ENCODE measurements at places on chromosomes 12 and 14.

DNA sequence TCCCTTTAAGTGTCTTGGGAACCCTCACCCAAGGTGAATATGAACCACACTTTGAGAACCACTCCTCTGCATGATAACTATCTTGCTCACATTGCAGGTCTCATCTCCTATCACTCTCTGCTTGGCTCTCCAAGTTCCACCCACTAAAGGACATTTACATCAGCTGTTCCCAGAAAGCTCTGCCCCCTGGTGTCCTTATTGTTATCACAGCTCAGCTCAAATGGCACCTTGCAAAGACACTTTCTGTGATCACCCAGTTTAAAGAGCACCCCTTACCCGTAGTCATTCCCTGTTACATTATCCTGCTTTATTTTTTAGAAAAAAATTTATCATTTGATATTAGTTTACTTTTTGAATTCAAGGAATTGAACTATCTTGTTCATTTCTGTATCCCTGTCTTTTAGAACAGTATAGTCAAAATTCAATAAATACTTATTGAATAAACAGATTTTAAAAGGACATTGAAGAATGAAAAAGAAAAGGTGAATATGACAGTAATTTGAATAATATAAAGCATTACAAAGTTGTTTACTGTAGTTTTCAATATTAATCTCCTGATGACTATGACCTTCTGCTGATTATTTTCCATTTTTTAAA lies 20.5 kb upstream of the GUCY2C start:
- peak; percentile 52 for DNase-seq

DNA sequence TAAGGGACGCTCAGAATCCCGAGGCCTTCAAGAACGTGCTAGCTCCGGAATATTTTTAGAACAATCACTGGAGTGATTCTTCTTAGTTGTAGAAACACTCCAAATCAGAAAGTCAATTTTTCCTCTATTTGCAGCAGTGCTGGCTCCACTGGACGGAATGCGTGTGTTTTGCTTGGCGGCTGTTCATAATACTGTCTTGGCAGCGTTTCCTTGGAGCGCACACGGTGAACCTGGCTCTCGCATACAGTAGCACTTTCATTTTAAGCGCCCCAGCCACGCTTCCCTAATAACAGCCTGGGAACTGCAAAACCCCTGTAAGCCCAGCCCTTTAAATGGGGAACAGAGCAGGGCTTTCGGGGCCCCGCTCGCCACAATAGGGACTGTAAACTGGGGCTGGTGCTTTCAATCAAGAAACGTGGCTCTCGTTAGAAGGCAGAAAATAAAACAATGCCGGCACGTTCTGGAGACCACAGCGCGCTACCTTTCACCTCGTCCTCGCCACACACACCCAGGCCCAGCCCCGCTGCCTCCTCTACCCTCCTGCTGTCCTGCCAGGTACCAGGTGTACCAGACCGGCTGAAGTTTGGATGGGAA lies 79.9 kb downstream of the BCL11B start:
- DNase-seq = no peak

DNA sequence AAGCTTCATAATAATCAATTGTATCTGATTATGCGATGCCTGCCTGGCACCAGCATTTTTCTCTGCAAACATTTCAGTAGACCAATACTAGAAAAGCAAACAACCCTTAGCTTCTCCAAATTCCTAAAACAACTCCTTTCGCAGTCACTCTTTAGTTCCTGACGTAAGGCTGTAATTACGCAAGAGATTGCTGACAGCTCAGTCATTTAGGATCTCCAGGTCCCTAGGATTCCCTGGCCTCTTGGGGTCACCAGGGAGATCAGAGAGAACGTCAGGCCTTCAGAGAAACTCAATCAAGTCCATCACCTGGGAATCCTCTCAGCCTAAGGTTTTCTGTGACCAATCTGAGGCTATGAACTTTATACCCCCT lies 390.6 kb downstream of the PAWR start:
- peak; percentile 72 for DNase-seq

DNA sequence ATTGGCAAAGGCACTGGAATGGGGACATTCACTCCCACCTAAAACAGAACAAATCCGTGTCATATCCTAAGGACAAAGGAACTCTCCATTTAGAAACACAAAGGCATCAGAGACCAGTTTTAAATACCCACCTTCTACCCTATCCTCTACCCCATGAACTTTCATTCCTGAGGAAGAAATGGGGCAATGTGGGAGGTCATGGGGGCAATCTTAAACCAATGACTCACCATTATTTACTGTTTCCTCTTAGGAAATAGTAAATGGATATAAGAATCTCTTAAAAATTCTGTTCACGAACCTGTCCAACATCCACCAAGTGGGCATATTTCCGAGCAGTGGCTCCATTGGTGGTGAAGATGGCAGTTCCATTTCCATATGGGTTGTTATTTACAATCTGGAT lies 19.4 kb downstream of the ALDH6A1 start:
- no peak for DNase-seq

Data from HepG2 (cell line).